ENCODE measurements at places on chromosomes 3 and 15.

GRCh38 chr3:114242947-114243346 is 5.6 kb upstream of the ZNF80 start:
- no peak for DNase-seq

DNA sequence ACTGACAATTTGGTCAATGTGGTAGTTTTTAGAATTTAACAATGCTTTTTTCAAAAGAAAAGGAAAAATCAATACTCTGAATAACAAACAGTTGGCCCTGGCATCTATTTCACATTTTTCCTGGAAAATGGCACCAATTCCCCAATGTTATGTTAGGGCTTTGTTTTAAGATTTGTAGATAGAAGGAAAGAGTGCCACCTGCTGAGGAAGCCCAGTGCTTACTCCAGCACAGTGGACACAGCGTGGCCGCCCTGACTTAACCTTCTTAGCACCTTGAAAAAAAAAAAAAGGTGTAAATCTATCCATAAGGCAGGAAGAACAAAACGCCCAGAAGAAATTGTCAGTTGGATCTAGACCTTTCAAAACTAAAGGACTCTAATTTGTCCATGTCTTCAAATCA is 110.7 kb upstream of the CNTN4 start:
- DNase-seq = no peak

DNA sequence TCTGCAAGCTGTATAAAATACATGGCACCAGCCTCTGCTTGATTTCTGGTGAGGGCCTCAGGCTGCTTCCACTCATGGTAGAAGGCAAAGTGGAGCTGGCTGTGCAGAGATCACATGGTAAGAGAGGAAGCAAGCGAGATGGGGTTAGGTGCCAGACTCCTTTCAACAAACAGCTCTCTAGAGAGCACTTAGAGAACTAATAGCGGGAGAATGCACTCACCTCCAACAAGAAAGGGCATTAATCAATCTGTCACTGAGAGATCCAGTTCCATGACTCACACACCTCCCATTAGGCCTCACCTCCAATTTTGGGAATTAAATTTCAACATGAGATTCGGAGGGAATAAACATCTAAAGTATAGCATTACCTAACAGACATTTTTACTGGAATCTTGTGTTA is 644.1 kb upstream of the ARRDC4 start:
- no peak for DNase-seq

- no peak for DNase-seq
These were observed 109.2 kb downstream of the EEFSEC start for GRCh38 chr3:128262457-128262856.

- no peak for DNase-seq
These were observed 18.3 kb upstream of the TRAK1 start for GRCh38 chr3:42072831-42073301.

- DNase-seq = no peak
These were observed 60.6 kb downstream of the USP8 start for GRCh38 chr15:50484781-50485180.

DNA sequence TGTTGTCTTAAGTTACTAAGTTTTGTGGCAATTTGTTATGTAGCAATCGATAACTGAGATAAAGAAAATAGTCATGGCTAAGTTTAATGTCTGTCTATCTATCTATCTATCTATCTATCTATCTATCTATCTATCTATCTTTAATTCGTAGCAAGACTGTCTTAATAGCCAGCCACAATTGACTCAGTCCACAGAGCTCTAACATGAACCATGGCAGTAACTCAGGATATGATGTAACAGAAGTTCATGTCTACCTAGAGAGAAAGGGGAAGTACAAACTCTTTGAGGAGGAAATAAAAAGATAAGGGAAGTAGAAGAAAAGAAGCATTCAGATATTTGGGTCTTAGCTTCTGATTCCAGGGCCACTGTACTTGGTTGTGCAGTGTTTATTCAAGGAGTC is 61.5 kb upstream of the FNDC3B start:
- no peak for DNase-seq

- DNase-seq = no peak
These were observed 3.0 kb upstream of the NGRN start for GRCh38 chr15:90262426-90262825.

GRCh38 chr3:139123377-139124095 is 78.8 kb upstream of the PRR23C start:
- DNase-seq = no peak

DNA sequence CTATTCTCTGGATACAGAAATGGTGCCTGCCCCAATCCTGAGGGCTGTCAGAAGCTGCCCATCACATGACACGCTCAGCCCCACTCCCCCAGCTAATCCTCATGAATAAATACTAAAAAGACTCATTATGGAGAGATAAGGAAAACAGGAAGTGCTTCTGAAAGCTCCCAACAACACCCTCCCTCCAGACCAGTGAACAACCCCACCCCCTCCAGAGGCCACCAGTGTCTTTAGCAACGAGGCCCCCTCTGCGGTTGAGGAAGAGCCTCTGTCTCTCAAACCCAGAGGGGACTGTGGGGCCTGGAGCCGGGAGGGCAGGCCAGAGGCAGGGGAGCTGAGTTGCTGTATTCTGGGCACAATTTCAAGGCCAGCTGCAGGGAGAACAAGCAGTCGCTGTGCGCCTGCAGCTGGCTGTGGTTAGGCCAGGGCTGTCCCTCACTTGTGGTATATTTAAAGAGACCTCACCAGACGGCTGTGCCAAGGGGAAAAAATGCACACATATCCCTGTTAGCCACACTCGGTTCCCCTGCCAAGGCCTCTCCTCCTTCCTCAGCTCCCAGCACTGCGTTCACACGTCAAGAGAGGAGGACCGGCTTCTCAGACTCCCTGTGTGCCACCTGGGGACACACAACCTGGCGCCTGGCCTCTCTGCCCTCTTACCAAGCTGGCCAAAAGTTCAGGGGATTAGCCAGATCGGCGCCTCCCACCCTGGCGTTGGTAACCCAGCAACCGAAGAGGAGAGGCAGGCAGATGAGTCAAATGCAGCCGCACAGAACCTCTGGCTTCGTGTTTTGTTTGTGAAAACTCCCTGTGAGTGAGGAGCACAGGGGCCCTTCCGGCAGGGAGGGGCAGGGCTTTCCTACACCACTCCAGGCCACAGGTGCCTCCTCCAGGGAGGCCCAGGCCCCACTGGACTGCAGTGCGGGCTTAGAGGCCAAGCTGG is 101.2 kb upstream of the ETV5 start:
- DNase-seq = no peak

GRCh38 chr3:119548341-119548740 is 11.1 kb downstream of the CD80 start:
- no peak for DNase-seq

- DNase-seq = no peak
These were observed 41.4 kb upstream of the KBTBD8 start for GRCh38 chr3:66956742-66957141.

- DNase-seq = no peak
These were observed 887.3 kb downstream of the NTRK3 start for GRCh38 chr15:87369269-87369668.

- no peak for DNase-seq
These were observed 215.9 kb downstream of the BBX start for GRCh38 chr3:107738486-107739183.

DNA sequence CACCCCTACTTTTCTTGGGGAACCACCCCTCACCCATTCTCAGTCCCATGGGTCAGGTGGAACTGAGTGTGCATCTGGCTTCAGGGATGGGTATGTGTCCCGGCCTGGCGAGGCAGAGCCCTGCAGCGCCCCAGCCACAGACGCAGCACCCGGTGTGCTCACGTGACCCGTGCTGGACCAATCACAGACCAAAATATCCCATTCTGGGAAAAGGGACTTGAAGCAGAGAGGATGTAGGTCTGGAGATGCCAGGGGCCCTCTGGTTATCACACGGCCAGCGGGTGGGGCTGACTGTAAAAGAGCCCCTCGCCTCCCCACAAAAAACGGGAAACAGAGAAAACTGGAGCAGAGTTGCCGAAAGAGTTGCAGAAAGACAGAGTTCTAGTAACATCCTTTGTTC is 138.0 kb upstream of the RAD18 start:
- no peak for DNase-seq

All from activated effector memory CD4-positive, alpha-beta T cell treated with anti-CD3 and anti-CD28 coated beads, Interleukin-2, amount 50 U/mL, for 16 hours (primary cell).